ENCODE measurements at places on chromosomes 7 and 10. TPM values are rescaled to one million over a fixed set of nuclear protein-coding genes. Genes with fewer than 3 reads are reported as not detected.

ZNF716 gene
- 0.53 TPM for total RNA-seq

- DNase-seq = no peak
Measured at GRCh38 chr10:51523440-51523839, 176.0 kb downstream of the CSTF2T start.

DNA sequence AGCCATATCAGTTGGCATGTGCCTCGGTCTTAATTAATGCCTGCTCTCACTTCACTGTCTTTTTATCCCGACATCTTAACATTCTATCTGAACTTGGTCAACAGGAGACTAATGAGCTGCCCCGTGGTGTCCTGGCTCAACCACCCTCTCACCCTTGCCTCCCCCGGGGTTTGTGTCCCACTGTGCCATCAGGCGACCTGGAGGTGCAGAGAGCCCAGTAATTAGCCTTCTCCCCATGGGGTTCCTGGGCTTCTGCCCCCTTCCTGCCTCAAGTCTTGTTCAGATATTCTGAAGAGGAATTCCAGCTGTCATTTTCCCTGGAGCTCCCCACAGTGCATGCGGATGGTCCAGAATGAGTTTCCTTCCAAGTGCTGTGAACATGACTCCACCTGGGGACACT lies 10.1 kb upstream of the JAKMIP3 start:
- DNase-seq = no peak

DNA sequence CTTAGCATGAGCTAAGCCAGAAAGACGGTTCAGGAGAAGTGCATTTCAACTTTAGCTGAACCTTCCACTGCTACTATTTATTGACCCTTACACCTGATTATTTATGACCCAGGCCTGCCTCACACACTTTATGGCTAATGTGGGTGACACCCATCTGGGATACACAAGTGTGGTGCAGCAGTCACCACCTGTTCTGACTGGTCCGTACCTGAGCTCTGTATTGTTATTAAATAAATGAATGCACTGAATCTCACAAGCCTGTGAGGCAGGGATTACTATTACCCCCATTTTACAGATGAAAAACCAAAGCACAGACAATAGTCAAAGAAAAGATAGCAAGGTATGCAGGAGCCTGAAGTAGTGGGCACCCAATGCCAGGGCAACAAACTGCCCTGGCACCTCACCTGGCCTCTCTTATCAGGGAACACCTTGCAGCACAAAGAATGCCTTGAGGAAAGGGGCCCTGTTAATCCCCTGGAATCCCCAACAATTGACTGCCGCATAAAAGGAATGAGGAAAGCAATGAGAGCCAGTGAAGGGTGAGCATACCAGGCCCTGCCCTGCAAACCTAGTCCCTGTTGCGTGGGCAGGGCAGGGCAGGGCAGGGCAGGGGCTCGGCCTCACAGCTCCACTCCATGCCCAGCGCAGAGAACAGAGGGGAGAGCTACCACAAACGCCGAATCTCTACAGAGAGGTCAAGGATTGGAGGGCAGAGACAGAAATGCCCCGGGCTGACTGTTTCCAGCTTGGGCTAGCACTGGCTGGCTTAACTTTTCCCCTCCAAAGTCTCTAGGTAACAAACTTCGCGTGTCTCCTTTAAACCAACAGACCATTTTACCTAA lies 1.3 kb downstream of the ANXA11 start:
- DNase-seq = no peak
